Esophagus mucosa (tissue), 1 donor: ENCODE measurements at places on chromosomes 11 and 22. TPM values are rescaled to one million over a fixed set of nuclear protein-coding genes. Genes with fewer than 3 reads are reported as not detected.

GRCh38 chr11:58805065-58805464 lies 39.4 kb downstream of the GLYATL2 start:
- ATAC-seq, result no peak

DNA sequence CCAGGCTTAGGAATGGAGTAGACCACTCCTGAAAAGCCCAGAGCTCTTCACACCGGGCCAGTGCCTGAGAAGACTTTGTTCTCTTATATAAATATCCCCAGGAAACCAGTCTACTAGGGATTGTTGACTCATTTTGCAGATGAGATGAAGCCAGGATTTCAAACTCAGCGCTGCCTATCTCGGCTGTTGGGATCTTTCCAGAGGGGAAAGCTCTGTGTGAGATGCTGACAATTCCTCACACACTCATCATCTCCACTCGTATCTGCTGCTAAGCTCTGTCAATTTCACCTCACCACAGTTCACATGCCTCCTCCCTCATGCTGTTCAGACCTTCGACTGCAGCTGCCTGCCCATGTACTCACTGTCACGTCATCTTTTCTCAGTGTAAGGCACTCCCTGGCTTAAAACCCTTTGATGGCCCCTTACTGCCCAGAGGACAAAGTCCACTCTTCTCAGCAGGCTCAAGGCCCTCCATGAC lies 12.5 kb downstream of the USH1C start:
- no peak for ATAC-seq

GRCh38 chr11:123122852-123123251 lies 60.9 kb upstream of the HSPA8 start:
- no peak for ATAC-seq

GRCh38 chr11:79906164-79906563 lies 465.3 kb upstream of the TENM4 start:
- no peak for ATAC-seq

- ATAC-seq, result no peak
Measured at GRCh38 chr11:91365986-91366585, 858.5 kb upstream of the FAT3 start.

DNA sequence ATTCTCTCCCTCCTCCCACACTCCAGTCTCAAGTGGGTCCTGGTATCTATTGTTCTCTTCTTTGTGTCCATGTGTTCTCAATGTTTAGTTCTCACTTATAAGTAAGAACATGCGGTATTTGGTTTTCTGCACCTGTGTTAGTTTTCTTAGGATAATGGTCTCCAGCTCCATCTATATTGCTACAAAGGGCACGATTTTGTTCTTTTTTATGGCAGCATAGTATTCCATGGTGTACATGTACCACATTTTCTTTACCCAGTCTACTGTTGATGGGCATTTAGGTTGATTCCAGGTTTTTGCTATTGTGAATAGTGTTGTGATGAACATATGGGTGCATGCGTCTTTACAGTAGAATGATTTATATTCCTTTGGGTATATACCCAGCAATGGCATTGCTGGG lies 4.2 kb upstream of the INCENP start:
- no peak for ATAC-seq

- ATAC-seq, result no peak
Measured at GRCh38 chr11:108863528-108863927, 198.7 kb downstream of the DDX10 start.

DNA sequence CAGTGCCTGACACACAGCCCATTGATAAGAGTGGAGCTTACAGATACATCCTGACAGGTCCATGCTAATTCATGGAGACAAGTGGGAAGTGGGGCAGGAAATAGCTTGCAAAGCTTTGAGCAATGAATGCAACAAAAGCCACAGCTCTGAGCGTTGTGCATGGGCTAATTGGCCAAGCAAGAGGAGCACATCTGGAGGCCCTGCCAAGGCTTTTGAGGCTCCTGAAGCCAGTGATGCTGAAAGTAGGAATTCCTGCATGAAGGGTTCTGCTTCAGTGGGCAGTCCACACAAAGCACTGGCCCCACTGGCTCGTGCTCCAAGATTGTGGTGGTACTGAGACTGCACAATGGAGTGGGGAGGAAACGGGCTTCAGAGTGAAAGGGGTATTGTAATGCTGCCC lies 103.8 kb upstream of the CSNK2A3 start:
- ATAC-seq, result no peak

DNA sequence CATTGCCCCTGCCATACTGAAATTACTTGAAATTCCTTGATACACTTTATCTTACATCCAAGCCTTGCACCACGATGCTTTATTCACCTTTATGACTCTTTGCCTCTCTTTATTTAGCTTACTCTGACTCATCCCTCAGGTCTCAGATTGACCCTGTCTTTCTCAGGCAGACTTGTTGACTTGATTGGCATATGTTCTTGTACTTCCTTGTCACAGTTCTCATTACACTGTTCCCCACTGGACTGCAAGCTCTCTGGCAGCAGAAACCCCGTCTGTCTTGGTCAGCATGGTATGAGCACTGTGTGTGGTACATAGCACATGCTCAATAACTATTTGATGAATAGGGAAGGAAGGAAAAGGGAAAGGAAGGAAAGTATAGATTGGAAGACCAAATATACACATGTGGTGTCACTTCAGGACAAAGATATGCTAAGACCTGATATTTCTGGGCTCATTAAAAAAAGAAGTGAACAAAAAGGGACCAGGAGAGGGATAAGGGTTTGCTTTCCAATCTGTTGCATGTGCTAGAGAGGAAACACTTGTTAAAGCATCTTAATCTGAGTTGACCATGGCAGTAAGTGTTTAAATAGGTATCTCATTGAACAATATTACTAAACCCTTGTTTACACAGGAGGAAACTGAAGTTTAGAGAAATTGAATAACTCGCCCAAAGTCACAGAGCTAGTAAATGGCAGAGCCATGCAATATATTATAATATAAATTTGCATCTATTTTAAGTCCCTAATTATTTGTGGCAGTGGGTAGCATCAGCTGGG lies 7.2 kb downstream of the LYVE1 start:
- ATAC-seq, result peak; percentile 75

DNA sequence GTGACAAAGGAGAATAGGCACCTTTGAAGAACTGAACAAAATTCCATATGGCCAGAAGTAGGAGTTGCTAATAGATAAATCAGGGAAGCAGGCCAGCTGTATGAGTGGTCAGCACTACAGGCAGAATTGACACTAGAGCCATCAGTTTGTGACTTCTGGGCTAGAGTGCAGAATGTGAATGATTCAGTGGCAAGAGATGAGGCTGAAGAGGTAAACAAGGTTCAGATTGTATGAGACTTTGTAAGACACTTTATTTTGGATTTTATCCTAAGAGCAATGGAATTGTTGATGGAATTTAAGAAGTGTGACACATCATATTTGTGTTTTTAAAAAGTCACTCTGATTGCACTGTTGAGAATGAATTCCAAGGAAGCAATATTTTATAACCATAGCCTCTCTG lies 12.9 kb downstream of the BIRC3 start:
- ATAC-seq, result no peak

DDX25 gene
- not detected for total RNA-seq

FGF3 gene
- total RNA-seq, result not detected

MPPED2 gene
- 0.72 TPM for total RNA-seq

LSP1 gene
- 18.8 TPM for total RNA-seq

BIK gene
- total RNA-seq, result 22.9 TPM

MRGPRX3 gene
- total RNA-seq, result 1.9 TPM

MISFA gene
- 2.6 TPM for total RNA-seq

ADAMTS15 gene
- total RNA-seq, result 2.0 TPM

CLCF1 gene
- 1.6 TPM for total RNA-seq

ST14 gene
- total RNA-seq, result 121 TPM

ANKK1 gene
- total RNA-seq, result 0.72 TPM

TYR gene
- total RNA-seq, result not detected

NFAM1 gene
- 0.88 TPM for total RNA-seq

CHADL gene
- total RNA-seq, result 3.9 TPM

MS4A3 gene
- not detected for total RNA-seq

MMP20 gene
- total RNA-seq, result not detected

SYT7 gene
- 3.6 TPM for total RNA-seq
